Fibroblast of mammary gland (primary cell): ENCODE measurements at places on chromosomes 1 and 21.

- no peak for DNase-seq
These were observed 29.6 kb upstream of the WASF2 start for GRCh38 chr1:27519331-27520258.

DNA sequence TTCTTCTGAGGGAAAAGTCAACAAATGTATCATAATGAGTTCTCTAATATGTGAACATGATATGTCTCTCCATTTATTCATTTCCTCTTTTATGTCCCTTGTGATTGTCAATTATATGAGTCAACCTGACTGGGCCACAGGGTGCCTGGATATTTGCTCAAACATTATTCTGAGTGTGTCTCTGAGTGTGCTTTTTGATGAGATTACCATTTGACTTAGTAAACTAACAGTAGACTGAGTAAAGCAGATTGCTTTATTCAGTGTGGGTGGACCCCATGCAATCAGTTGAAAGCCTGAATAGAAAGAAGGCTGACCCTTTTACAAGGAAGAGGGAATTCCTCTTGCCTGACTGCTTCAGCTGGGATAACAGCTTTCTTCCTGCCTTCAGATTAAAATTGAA is 142.6 kb downstream of the SLC35F3 start:
- DNase-seq: no peak

GRCh38 chr1:212964102-212964501 is 13.8 kb downstream of the VASH2 start:
- DNase-seq: no peak

- no peak for DNase-seq
These were observed 6.3 kb upstream of the UBXN10 start for GRCh38 chr1:20179371-20180128.

DNA sequence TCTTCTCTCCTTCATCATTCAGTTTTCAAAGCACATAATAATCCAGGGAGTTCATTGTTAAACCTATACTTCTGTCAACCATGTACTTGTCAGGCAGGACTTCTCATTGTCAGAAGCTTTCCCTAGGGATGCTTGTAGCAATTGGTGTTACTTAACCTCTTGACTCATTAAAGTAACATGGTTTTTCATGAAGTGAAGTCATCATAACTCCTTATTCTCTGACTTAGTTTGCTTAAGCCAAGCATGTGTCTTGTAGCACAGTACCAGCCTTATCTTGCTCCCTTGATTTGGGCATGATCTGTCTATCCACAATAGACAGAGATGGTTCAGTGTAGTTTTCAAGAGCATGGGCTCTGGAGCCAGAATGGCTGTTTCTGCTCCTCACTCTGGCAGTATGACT is 45.3 kb downstream of the LRIG2 start:
- DNase-seq: peak; percentile 57

- DNase-seq: no peak
These were observed 3.5 kb downstream of the DHCR24 start for GRCh38 chr1:54883349-54884102.

GRCh38 chr1:153028766-153029165 is 2.2 kb upstream of the SPRR1B start:
- DNase-seq: no peak

DNA sequence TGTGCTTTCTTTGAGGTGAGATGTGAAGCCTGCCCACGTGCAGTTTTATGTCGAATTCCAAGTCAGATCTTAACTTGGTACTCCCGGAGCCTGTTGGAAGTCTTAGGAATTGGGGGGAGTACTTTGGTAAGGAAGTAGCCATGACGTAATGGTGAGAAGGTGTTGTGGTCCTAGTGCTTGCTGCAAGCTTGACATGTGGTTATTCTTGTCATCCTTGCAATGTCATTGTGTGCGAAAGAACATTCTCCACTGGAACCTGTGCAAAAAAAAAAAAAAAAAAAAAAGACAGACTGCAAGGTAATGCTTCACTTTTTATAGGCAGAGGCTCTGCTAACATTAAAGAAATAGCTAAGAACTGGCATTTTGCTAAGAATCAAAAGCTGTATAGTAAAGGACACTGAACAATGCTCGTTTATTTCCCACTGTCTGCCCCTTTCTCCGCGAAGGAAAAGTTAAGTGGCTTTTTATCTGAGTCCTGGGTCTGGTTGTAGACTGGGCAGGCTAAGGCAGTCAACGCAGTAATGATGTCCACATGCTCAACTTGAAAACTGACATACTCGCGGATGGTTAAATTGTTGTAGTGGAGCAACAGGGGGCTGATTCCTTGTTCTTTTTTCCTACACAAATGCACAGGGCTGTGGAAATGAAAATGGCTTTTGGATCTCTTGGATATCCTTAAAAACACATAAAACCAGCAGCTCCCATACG is 2.1 kb downstream of the KAZN start:
- no peak for DNase-seq

DNA sequence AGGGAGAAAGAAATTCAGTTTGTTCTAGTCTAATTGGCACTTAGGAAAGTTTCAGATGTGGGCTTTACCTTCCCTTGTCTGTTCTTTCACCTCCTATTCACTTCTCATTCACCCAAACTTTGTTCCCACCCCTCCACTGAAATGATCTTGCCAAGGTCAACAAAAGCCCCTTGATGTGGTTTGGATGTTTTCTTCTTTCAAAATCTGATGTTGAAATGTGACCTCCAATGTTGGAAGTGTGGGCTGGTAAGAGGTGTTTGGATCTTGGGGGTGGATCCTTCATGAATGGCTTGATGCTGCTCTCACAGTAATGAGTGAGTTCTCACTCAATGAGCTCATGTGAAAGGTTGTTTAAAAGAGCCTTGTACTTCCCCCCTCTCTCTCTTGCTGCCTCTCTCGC is 379.3 kb downstream of the HHIPL2 start:
- DNase-seq: peak; percentile 51

DNA sequence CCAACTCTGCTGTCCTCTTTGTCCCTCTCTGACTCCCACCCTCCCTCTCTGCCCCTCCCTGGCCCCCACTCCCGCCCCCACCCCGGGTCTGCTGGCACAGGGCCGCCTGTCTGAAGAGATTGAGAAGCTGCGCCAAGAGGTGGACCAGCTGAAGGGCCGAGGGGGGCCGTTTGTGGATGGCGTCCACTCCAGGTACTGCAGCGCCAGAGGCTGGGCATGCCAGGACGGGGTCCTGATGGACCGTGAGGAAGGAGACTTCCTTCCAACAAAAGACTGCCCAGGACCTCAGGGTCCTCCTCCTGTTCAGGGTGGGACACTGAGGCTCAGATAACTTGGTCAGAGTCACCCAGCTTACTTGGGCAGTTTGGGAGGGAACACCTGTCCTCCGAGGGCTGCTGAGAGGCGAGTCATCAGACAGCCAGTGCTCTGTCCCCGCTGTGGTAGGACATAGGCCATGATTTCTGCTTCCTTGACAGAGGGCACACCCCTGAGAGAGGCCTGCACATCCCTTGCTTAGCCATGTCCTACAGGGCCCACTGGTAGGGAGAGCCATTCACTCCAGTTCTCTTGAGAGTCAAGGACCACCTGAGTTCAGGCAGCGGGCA is 23.4 kb downstream of the PPFIA4 start:
- no peak for DNase-seq

DNA sequence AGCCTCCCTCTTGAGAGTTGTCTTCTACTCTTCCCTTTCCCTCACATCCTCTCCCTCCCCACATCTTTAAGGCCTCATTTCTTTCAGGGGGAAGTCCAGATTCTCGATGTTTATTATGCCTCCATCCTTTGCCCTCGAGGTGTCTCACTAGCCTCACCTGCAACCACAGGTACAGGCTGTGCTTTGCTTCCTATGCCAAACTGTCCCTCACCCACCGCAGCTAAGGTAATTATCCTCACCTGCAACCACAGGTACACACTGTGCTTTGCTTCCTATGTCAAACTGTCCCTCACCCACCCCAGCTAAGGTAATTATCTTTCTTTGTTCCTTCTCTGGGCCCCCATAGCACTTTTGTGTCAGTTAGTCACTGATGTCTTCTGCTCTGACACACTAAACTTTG is 328.1 kb upstream of the SNX7 start:
- DNase-seq: no peak

DNA sequence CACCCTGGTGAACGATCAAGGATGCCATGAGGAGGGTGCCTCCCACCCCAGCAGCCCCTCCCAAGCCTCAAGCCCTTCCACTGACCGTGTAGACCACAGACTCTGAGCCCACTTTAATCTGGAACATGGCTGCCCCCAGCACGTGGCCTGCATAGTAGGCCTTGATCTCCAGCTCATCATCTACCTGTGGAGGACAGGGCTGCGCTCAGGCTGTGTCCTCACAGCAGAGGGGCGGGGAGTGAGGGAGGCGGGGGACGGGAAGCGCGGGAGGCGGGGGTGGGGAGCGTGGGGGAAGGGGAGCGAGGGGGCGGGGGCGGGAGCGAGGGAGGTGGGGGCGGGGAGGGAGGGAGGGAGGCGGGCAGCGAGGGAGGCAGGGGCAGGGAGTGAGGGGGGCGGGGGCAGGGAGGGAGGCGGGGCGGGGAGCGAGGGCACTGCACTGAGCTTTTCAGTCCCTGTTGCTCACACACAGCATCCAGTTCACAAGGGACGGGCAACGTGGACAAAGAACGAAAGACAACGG is 7.1 kb downstream of the PUSL1 start:
- DNase-seq: no peak

- DNase-seq: no peak
These were observed 12.8 kb upstream of the CTSS start for GRCh38 chr1:150778409-150778808.

- DNase-seq: no peak
These were observed 283.1 kb upstream of the POU3F1 start for GRCh38 chr1:38329644-38330043.

DNA sequence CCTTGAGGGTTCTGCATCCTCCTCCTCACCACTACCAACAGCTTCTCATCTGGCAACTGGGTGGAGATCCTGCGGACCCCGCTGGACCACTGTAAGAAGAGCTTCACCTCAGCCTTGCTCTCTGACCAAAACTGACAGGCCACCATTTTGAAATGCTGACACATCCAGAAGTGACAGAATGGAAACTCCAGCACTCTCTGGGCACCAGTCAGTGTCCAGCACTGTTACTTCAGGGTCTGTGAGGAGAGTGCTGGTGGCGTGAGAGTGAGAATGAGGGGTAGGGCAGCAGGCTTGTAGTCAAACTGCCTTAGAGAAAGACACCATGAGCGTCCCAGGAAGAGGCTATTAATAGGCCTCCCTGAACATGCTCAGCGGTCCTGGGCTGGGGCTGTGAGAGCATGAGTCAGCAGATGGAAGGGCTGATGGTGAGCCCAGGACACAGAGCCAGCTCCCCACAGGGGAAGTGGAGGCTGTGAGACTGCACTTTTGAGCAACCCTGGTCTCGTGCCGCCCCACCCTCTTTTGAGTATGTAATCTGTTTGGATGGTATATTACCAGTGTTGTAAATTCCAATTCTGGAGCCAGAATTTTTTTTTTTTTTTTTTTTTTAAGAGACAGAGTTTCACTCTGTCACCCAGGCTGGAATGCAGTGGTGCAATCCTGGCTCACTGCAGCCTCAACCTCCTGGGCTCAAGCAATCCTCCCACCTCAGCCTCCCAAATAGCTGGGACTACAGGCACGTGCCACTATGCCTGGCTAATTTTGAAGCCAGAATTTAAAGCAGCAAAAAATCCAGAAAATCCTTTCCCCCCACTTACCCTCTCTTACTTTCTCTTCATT is 34.4 kb upstream of the SLC30A1 start:
- peak; percentile 95 for DNase-seq

GRCh38 chr1:20992322-20993056 is 184.2 kb downstream of the EIF4G3 start:
- peak; percentile 63 for DNase-seq

GRCh38 chr1:20123722-20124455 is 4.6 kb upstream of the PLA2G2D start:
- no peak for DNase-seq

GRCh38 chr1:91007827-91008226 is 14.0 kb downstream of the ZNF644 start:
- DNase-seq: peak; percentile 29

- no peak for DNase-seq
These were observed 13.0 kb upstream of the ARHGAP29 start for GRCh38 chr1:94250341-94250740.

GRCh38 chr21:31395791-31396190 is 51.7 kb upstream of the TIAM1 start:
- DNase-seq: no peak

- DNase-seq: no peak
These were observed 146.7 kb downstream of the FCRL5 start for GRCh38 chr1:157405662-157406061.

GRCh38 chr1:18475234-18475905 is 5.4 kb upstream of the KLHDC7A start:
- DNase-seq: no peak

DNA sequence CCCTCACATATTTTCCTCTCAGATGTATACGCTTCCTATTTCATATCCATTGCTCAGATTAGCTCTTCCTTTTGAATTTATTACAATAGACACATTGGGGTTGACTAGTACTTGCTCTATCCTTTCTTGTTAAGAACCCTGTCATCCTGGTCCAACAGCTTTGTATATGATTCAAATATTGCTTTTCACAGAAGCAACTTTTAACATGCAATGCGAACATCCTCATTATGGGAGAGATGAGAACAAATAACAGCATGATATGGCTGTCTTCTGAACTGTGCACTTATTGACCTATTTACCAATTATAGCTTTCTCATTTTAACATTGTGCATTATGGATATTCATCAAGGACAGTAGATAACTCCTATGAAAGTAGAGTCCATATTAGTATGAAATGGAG is 510.8 kb downstream of the PTPRC start:
- no peak for DNase-seq

GRCh38 chr1:201405484-201405831 is 6.3 kb upstream of the LAD1 start:
- no peak for DNase-seq

- DNase-seq: peak; percentile 14
These were observed 46.9 kb downstream of the CR1L start for GRCh38 chr1:207691841-207692240.

DNA sequence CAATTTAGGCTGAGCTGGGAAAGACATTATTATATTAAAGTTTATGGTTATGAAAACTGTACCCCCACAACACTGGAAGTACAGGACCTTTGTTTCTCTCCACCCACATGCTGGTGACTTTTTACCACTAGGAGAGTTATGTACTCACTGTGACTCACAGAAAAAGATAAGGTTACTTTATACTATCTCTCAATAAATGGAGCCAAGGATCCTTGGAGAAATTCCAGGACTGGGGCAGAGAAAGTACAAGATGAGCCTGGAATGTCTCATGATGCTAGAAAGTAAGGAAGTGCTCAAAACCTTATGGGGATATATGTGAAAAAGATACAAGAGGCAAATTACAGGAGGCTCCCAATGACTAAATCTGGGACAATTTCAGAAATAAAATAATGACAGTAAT is 63.9 kb upstream of the C1orf105 start:
- DNase-seq: peak; percentile 84

GRCh38 chr1:244157731-244158438 is 106.8 kb downstream of the ZBTB18 start:
- DNase-seq: no peak

GRCh38 chr1:210850556-210850955 is 283.4 kb downstream of the KCNH1 start:
- no peak for DNase-seq

- no peak for DNase-seq
These were observed 33.1 kb downstream of the ZMYND12 start for GRCh38 chr1:42422737-42423136.

DNA sequence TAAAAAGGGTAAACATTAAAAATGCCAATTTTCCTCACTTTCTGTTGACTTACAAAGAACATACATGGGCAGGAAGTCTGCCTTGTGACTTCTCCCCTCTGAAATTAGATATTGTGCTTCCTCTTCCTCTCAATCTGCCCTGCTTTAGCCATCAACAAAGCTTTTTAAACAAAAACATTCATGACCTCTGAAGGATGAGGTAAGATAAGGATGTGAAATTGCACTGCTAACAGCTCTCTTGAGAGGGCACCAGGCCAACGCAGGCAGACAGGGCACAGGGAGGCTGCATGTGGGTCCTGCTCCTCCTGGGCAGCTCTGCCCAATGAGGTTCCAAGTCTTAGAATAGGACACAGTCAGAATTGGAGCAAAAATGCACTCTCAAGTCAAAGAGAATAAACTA is 62.1 kb downstream of the DEGS1 start:
- DNase-seq: peak; percentile 17
